ENCODE measurements at places on chromosomes 1 and 21.

DNA sequence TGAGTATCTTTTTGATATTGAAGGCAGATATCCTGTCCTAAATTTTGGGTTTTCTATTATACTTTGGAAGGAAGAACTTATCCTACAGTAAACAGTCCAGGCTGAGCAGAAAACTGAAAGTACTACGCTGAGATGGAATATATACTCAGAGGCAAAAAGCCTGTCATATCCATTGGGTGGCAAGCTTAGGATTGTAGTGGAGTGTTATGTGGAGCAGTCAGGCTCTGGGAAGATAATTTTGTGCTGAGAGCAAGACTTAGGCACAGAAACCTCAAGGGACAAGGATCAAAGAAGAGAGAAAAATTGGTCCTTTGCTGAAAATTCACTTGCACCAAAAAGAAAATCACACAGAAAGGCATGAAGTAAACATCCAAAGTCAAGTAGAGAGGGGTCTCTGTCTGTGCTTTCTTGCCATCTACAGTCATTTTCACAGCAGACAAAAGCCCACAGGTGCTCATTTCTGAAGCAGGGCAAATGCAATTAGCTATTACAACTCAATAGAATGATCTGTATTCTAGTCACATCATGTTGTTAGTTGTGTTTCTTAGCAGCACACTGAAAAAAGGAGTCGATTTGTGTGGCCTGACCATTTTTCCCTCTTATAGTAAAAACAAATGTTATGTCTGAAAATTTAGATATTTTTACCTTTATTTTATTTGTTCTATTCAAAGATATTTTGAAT, 38.5 kb downstream of the CRB1 start:
- DNase-seq = no peak

DNA sequence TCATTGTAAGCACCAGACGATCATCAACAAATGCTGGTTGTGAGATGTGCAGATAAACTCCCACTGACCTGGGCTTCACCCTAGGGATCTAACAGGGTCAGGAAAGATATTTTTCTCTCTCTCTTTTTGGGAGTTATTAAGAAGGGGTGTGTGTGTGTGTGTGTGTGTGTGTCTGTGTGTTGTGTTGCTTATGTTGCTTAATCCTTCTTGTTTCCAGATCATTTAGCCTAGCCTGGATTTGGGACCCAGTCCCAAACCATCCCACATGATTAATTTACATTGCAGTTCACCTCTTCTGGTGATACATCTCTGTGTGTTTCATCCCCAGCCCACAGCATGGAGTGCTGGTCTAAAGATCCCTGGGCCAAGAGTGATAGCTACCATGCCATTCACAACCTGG, 122.8 kb upstream of the IPO9 start:
- no peak for DNase-seq

- DNase-seq = no peak
These were observed 20.5 kb downstream of the HSPG2 start for GRCh38 chr1:21916447-21917238.

DNA sequence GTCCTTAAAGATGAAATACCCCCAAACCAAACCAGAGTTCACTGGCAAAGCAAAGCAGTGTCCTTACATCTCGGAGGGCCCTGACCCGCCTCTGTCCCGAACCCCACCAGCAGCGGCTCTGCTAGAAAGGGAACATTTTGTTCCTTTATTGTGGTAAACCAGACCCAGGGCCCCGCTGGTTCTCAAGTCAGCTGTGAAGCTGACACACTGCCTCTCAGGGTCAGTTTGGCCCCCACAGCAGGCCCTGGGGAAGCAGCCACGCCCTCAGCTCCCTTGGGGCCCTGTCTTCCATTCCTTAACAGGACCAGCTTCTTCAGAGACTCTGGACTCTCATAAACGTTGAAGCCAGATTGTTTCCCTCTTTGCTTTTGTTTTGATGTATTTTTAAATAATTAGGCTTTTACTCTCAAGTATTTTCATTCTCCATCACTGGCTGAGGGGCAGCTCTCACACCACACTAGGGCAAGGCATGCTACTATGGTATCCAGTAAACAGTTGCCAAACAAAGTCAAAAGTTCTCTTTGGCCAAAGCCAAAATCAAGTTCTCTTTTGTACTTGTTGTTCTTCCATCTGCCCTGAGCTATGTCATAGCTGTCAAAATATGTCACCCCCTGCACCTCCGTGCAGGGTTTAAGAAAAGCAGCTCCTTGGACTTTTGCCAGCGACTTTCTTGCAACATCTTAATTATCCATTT, 61.1 kb upstream of the ANGPTL1 start:
- no peak for DNase-seq

- no peak for DNase-seq
These were observed 78.7 kb upstream of the ADAM30 start for GRCh38 chr1:119975006-119975405.

DNA sequence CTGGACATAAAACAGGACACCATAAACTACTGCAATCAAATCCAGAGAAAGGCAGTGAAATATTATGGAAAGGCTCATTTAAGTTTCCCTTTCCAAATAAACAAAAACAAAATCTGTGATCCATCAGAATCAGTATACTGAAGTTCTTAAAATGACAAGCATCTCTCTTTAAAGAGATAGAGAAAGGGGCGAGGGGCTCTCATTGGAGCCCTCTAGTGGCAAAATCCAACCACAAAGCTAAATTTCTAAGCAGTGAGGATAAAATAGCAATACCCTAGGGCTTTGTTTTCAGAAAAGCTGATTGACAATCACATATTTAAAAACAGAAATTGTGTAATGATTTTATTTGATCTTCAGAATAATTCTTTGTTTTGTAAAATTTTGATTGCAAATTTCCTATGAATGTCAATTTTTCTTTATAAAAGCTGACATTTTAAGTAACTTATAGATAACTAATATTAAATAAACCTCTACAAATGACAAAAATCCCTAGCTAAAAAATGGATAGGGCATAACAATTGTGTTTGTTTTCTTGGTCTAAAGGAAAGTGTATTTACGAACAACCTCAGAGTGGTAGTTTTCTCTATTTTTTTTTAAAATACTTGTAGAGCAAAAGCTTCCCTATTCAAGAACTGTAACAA, 138.2 kb downstream of the COL24A1 start:
- no peak for DNase-seq

DNA sequence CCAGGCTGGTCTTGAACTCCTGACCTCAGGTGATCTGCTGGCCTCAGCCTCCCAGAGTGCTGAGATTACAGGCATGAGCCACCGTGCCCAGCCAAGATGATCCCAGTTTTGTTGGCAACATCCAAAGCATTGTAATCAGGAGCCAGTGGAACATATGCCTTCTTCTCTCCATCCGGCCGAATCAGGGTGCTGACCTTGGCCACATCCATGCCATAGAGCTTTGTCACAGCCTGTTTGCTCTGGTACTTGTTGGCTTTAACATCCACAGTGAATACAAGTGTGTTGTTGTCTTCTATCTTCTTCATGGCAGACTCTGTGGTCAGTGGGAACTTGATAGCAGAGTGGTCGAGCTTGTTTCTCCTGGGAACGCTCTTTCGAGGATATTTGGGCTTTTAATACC, 17.1 kb downstream of the TNFRSF8 start:
- no peak for DNase-seq

DNA sequence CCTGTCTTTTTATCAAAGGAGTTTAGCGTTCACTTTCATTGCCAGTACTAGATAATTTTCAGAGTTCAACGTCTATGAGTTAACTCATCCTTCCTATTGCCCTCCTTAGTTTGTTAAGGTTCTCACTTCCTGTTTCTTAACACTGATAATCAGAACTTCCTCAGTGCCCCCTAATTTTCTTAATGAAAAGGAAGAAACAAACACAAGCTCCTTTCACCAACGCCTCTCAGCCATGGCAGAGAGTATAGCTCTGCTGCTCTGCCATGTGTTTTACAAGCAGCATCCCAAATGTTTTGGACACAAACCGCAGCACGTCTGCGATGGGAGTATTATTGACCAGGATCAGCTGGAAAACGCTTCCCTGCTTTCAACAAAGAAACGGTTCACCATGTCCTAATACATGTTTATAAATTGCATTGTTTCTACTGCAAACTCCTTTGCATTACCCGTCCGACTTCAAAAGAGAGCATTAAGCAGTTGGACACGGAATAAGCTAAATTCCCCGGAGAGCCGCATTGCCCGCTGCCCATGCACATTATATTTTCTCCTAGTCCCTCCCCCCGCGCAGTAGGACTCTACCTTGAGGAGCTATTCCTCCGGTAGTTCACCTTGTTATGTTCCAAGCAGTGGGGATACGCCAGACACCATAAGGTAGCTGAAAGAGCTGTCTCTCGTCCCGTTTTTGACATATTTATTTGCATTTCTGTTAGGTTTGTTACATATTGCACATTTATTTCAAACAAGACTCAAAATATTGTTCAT, 561 bp downstream of the OLFM3 start:
- no peak for DNase-seq

DNA sequence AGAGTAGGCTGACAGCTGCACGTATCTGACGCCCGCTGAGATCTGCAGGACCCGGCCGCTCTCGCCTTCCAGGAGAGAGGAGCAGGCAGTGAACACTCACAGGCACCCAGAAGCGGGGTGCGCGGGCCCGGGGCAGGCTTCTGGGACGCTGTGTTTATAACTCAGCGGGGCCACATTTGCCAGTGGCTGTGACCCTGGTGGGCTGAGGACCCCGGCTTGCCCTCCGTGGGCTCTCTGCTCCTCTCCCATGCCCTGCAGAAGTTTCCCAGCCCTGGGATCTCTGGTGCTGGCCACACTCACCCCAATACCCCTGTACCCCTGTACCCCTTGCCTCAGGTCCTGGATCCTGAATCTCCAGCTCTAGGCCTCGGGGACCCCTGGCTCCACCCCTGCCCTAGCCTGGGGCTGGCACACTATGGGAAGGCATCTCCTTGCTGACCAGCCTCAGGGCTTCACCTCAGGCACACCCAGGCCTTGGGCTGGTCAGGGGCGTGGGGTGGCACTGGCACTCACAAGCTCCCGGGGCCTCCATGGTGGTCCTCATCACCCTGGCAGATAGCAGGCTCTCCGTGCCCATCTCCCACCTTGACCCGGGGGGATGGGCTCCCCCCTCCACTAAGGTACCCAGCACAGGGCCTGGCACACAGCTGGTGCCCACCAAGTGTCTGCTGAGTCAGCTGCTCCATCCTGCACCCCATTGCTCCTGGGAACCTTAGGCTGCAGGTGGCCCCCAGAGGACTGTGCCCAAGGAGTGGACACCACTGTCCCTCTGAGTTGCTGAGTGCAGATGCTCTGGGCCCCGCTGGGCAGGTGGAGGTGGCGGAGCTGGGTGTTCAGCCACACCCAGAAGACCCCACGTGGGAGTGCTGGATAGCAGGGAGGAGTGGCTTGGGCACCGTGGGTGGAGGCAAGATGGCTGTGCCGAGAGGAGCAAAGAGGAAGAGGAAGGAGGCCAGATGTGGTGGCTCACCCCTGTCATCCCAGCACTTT, 32.4 kb downstream of the MORN1 start:
- no peak for DNase-seq

DNA sequence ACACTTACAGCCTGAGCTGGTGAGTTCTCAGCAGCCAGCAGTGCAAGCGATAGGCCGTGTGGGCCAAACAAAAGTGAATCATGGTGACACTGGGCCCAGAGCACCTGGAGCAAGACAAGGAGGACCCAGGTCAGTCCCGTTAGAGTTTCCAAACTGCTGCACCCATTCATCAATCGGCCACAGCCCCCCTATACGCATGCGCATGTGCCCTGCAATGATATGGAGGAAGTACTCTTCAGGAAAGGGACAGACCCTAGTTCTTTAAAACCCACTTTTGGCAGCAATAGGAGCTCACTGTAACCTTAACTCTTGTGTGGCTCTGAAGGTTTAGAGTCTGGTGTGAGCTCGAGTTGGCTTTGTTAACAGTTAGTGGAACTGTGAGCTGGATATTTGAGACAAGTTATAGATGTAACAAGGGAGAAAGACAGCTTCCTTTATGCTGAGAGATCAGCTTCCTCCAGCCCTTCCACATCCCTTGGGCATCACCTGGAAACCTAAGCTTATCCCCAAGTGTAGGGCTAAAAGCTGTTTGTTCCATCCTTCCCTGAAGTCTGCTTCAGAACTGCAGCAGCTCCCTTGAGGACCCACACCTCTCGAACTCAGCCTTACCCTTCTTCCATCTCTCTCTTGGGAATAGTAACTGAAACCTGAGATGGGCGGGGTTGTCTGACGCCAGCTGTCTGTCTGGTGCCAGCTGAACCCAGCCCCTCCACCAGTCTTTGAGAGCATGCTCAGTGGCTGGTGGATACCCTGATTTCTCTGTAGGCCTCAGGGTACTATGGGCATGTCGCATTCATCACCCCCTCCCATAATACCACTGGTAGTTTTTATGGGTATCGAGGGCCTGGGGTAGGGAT, 17.7 kb downstream of the NMNAT1 start:
- DNase-seq = no peak

- no peak for DNase-seq
These were observed 212.4 kb downstream of the FOXD2 start for GRCh38 chr1:47650205-47650604.

Data from NCI-H2107 (cell line).